ENCODE measurements at places on chromosomes 7 and 10. TPM values are rescaled to one million over a fixed set of nuclear protein-coding genes. Genes with fewer than 3 reads are reported as not detected.

- no peak for DNase-seq
These were observed 757 bp upstream of the PALS2 start for GRCh38 chr7:24572393-24572996.

Gene TBX20
- total RNA-seq, result not detected

Gene PIK3AP1
- 0.10 TPM for total RNA-seq

Gene GNAT3
- not detected for total RNA-seq

DNA sequence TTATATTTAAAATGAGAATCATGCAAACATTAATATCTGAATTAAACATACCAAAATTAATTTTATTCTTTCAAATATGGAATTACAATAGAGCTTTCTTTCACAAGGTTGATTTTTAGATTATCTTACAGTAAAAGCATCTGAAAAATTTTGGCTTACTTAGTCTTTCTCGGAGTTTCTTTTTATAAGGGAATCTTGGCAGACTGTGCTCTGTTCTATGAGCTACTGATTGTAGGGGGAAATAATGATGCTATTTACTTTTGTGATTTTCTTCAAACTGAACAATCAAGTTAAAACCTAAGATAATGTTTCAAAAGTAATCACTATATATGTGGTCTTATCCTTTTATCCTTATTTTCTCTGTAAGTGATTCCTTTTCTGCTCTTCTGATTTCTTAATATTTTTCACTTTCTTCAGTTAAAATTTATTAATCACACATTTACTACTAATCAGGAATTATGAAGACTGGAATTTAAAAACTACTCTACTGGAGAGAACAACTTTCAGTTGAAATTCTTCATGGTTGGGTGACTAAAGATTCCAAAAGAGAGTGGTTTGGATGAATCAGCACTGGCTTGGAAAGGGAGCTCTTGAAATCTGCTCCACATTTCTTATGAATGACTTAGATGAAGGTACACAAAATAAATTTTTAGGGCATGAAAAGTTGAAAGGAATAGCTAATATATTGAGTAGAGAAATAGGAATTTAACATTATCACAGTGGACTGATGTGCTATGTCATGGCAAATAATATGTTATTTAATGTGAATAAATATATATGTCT is 103.9 kb downstream of the PPP1R9A start:
- no peak for DNase-seq

GRCh38 chr10:79266543-79267312 is 80.5 kb upstream of the PPIF start:
- peak; percentile 68 for DNase-seq

Gene ATG9B
- 0.10 TPM for total RNA-seq

DNA sequence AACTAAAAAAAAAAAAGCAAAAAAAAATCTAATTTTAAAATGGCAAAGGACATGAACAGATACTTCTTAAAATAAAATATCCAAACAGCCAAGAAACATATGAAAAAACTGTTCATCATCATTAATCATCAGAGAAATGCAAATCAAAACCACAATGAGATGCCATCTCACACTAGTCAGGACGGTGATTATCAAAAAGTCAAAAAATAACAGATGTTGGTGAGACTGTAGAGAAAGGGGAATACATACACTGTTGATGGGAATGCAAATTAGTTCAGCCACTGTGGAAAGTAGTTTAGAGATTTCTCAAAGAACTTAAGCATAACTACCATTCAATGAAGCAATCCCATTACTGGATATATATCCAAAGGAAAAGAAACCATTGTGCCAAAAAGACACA is 30.2 kb downstream of the COBL start:
- no peak for DNase-seq

Gene TEX36
- not detected for total RNA-seq

GRCh38 chr7:54946764-54947163 is 72.1 kb upstream of the EGFR start:
- no peak for DNase-seq

Gene AKR1C4
- not detected for total RNA-seq

GRCh38 chr10:51860257-51860656 is 160.9 kb upstream of the CSTF2T start:
- DNase-seq, result no peak

- DNase-seq, result no peak
These were observed 17.3 kb downstream of the FAM107B start for GRCh38 chr10:14757394-14757793.

Gene EPO
- not detected for total RNA-seq

- no peak for DNase-seq
These were observed 4.4 kb downstream of the SLC12A9 start for GRCh38 chr7:100856871-100857282.

Gene PNLIPRP3
- total RNA-seq, result not detected

GRCh38 chr7:50341724-50342123 is 37.2 kb downstream of the IKZF1 start:
- DNase-seq, result no peak

DNA sequence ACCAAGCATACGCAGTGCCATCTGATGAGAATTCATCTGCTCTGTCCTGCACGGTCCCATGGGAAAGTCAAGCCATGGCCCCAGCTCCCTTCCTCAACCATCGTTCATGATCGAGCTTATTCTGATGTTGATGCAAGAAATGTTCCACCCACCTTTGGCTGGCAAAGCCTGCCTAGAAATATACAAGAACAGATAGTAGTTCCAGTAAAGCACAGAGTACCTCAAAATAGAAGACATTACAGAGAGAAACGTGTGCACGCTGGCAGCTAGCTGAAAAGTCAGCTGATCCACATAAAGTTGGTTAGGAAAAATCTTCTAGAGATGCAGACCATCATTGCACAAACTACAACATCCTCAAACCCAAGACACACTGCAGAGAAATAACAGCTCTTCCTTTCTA is 127.0 kb downstream of the PTPRN2 start:
- no peak for DNase-seq

Gene CNPY1
- not detected for total RNA-seq

GRCh38 chr7:156892081-156892800 is 742 bp downstream of the LMBR1 start:
- no peak for DNase-seq

- no peak for DNase-seq
These were observed 18.3 kb downstream of the GPER1 start for GRCh38 chr7:1106063-1106792.

GRCh38 chr7:149014309-149014708 is 14.0 kb downstream of the PDIA4 start:
- no peak for DNase-seq

Gene GNG11
- 302 TPM for total RNA-seq

- no peak for DNase-seq
These were observed 81.6 kb downstream of the ARMH3 start for GRCh38 chr10:101974091-101974971.

Gene CABCOCO1
- 0.29 TPM for total RNA-seq
